ENCODE measurements at places on chromosomes 3 and 15.

GRCh38 chr3:114848643-114849350 lies 298.3 kb downstream of the ZBTB20 start:
- DNase-seq, result no peak

DNA sequence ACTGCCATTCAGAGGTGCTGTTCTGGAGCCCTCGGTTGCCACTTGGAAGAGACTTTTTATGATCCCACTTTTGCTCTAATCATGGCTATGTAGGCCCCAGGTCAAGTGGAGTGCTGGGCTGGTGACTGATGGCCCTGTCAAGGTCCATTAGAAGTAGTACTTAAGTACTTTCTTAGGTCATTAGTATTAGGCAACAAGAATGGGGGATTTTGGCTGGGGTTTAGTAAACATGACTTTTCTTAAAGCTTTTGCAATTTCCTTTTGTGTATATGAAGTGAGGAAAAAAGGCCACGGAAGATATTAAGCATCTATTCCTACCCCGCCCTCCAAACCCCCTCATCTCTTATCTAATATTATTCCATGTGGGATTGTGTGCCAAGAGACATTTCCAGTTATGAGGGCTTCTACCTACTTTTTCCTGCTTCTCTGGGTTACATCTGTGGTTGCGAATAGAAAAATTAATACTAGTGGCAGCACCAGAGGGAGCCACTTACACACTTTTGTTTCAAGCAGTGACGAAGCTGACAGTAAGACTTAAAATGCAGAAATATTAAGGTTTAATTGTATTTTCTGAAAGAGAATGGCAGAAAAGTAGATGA lies 13.9 kb downstream of the NLGN1 start:
- no peak for DNase-seq

DNA sequence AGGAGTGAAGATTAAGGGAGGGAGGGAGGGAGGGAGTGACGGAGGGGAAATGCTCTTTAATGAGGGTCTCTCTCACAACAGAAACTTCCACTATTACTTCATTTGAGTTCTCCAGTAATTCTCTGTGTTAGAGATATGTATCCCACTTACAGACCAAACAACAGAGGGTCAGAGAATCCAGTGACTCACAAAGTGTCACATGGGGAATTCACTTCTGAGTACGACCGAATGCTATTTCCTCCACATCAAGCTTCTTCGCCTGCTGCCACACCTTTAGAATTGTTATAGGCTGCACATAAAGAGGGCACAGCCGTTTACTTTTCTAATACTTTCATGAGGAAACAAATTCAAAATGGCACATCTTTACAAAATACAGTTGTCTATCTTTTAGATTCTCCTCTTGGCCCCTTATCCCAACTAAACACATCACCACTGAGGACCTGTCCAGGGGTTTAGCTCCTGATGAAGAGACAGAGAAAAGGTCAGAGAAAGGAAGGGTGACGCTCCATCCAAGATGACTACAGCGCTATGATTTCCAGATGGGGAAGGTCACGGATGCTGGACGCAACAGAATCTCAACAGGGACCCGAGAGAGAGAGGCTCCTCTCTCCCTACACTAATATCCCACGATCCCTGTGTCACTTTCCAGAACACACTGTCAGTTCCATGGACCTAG lies 119.0 kb downstream of the XXYLT1 start:
- no peak for DNase-seq

- no peak for DNase-seq
Measured at GRCh38 chr15:77830051-77830468, 197.3 kb upstream of the LINGO1 start.

DNA sequence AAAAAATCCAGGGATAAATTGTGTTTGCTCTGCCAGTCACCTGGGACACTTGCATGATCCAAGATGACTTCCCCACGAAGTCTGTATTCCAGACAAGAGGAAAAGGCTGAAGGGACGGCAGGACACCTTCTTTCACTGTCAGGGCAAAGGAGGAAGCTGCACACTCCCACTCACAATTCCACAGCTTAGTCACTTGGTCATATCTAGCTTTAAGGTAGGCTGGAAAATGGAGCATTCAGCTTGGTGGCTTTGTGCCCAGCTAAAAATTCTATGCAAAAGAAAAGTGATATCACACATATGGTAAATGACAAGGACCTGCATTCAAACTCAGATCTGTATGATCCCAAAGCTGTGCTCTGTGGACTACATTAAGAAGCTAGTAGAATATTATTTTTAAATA lies 109.2 kb upstream of the TPM1 start:
- DNase-seq, result no peak
